CD4-positive, alpha-beta T cell treated with Interleukin-12 subunit alpha and Interleukin-12 subunit beta, for 1 hour (primary cell): ENCODE measurements at places on chromosomes 6 and 20.

DNA sequence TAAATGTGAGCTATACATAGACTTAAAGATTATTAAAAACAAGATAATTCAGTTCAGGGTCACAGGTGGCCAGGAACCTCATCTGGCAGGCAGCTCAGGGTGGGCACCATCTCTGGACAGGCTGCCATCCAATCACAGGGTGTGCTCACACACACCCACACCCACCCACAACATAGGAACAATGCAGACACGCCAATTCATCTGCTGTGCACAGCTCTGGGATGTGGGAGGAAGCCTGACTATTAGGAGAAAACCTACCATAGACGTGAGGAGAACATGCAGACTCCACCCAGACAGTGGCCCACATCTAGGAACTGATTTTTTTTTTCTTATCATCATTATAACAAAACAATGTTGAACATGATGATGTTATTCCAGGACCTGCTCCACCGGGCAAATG, 286.7 kb downstream of the PRL start:
- DNase-seq: no peak

GRCh38 chr6:51468704-51469103, 618.7 kb downstream of the PKHD1 start:
- no peak for DNase-seq

DNA sequence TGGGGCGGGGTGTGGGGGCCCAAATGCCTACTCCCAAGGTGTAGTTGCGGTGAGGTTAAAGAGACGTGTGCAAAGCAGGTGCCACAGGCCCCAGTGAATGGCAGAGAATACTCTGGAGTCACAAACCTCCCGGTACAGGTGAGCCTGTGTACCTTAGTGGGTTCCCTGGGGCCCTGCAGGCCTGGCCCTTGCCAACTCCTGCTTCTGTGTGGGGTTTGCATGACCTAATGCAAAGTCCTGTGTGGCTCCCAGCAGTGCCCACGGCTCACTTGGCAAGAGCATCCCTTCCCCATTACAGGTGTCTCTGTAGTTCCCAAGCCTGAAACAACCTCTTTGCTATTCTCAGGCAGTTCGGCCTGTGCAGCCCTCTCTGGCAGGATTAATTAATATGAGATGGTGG, 17.5 kb downstream of the SPDEF start:
- no peak for DNase-seq

GRCh38 chr6:26122402-26122792, 35.2 kb downstream of the HFE start:
- no peak for DNase-seq

GRCh38 chr6:78639111-78640110, 227.9 kb upstream of the IRAK1BP1 start:
- no peak for DNase-seq

- no peak for DNase-seq
These were observed 79.6 kb upstream of the EPB41L1 start for GRCh38 chr20:36074983-36075382.

GRCh38 chr6:125995972-125996580, 9.7 kb downstream of the TRMT11 start:
- DNase-seq: peak; percentile 79

DNA sequence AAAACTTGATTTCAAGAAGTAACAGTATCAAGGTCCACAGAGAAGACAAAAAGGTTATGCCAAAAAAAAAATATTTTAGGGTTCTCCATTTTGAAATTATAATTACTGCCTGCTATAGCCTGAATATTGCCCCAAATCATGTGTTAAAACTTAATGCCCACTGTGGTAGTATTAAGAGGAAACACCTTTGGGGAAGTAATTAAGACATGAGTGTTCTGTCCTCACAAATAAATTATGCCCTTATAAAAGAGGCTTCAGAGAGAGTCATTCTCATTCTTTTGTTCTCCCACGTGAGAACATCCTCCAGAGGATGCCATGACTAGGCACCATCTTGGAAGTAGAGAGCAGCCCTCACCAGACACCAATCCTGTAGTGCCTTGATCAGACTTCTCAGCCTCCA, 66.2 kb downstream of the GMDS start:
- DNase-seq: no peak

- DNase-seq: peak; percentile 57
These were observed 1.5 kb downstream of the ARID1B start for GRCh38 chr6:156778454-156779205.

GRCh38 chr6:165664559-165665383, 1.7 kb upstream of the PDE10A start:
- DNase-seq: no peak

DNA sequence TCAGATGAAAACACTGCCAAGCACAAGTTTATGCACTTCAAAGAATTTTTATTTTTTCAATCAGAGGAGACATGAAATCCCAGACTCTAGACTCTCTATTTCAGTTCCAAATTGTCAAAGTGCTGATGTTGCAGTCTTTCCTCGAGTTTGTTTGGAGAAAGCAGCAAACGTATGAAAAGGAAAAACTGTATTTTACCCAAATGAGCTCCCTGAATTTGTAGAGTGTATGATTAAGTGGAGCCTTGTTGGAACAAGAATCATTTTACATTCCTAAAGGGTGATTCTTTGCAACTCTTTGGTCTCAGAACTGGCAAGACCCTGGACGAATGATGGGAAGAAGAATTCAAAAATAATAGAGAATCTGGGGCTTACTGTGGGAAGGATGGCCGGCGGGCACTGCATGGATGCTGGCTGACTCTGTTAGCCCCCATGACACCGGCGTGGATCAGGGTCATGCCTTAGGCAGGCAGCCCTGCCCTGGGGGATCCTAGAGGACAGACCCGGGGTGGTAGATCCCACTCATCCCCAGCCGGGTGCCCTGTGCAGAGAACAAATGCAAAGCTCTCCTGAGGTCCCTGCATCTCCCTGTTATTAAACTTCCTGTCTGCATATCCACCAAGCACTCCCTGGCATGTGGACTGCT, 207.4 kb downstream of the FNDC1 start:
- DNase-seq: no peak

DNA sequence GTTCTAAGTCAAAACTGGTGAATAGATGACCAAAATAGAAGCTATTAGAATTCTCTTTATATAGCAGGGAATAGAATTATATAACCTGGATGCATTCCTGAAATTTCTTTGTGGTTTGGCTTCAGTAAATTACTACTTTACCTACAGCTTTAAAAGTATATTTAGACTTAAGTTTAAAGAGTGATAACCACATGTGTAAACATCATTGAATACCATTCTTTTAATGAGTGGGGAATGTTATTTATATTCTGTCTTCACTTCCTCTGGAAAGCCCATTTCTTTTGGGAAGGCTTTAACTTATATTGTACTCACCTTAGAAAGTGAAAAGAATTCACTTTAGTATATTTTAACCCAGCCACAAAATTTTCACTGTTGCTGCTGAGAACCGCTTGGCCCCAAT, 39.1 kb downstream of the PLEKHG1 start:
- DNase-seq: no peak

DNA sequence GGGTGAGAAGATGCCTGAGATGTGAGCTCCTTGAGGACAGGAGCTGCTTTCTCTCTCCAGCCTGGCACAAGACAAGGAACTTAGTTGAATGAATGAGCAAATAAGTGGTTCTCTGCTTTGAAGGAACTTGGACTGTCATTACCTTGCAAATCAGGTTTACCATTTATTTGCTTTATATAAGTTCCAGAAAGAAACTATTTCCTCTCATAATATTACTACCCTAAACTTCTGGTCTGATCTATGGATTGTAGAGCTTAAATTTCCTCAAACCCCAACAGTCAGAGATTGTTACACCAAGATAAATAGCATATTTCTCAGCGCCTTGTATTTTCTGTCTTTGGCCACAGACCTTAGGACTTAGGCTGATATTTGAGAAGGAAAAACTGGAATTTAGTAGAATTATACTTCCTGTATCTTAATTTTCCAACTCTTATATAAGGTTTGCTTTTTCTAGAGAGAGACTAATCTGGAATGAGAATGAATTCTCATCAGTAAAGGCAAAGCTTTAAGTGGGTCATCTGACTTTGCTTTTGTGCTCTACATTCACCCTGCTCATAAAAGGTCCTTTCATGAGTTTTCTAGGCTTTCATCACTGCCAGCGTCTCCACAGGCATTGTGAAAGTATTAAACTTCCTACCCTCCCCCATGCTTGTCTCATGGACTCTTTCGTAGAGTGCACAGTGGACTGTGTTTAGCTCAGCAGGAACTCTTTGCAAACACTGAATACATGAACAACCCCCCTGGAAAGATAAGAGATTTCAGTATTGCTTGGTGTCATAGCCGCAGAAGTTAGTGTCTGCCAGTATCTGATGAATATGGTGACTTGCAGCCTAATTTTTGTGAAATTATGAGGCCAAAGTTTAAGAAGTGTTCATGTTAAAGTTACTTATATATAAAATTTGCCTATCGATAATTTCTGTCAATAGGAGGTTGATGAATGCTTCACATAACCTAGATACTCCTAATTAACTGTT, 74.0 kb downstream of the PTPRA start:
- DNase-seq: no peak

DNA sequence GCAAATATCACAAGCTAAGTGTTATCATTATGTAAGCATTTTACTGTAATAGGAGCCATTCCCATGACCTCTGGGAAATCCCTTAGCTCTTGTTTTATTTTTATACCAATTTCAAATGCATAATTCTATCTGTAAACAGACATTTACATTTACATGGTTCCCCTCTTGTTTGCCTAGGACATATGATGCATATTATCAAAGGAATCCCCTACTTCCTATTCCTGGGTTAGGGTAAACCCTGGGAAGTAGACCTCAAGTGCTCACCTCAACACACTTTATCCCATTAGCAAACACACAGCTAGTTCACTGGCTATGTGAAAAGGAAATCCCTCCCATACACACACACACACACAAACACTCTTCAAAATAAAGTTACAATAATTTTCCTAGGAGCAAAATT, 27.1 kb downstream of the PDE10A start:
- no peak for DNase-seq

GRCh38 chr6:5567352-5567751, 306.0 kb downstream of the FARS2 start:
- DNase-seq: no peak

GRCh38 chr20:1964659-1965405, 29.0 kb downstream of the PDYN start:
- DNase-seq: no peak

- no peak for DNase-seq
These were observed 20.6 kb upstream of the CST3 start for GRCh38 chr20:23658336-23658735.

DNA sequence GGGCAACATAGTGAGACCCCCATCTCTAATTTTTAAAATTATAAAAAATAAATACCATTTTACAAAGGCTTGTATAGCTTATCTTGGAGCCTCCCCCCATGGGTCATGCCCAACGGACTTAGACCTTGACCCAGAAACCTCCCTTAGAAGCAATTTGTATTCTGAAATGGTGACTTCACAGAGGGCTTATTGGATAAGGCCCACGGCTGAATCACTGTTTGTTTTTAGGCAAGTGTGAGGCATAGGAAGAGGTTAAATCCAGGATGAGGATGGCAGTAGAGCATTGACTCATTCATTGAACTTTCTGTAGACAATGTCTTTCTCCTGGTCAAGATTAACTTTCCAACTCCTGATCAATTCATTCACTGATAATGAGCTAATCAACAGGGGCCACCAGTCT, 6.2 kb upstream of the SNAI1 start:
- no peak for DNase-seq

DNA sequence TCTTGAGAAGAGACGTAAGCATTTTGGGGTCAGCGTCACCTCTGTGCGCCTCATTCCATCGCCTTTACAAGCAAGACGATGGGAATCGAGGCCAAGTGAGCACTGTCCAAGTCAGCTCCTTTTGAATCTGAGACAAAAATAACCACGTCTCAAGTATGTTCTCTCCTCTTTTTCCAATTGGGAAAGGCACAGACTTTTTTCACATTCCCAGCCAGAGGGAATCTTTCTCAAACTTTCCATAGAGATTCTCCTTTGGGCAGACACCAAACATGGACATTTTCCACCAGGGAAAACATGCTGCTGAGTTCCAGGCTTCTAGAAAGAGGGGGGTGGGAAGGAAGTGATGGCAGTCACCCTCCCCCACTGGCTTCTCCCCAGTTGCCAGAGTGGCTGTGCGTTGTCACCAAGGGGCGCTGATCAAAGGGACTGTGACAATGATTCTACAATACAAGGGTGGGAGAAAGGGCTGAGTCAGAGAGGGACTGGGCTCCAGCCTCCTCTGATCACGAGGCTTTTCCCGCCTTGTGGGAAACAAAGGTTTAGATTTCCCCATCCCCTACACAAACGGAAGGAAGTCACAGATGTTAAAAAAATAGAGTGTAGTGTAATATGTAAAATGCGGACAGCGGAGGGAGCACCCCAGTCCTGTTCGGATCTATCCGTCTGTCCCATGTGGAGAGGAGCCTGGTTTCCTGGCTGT, 281.9 kb upstream of the RNF24 start:
- no peak for DNase-seq

- DNase-seq: no peak
These were observed 406.5 kb upstream of the CHD6 start for GRCh38 chr20:42024653-42025052.

DNA sequence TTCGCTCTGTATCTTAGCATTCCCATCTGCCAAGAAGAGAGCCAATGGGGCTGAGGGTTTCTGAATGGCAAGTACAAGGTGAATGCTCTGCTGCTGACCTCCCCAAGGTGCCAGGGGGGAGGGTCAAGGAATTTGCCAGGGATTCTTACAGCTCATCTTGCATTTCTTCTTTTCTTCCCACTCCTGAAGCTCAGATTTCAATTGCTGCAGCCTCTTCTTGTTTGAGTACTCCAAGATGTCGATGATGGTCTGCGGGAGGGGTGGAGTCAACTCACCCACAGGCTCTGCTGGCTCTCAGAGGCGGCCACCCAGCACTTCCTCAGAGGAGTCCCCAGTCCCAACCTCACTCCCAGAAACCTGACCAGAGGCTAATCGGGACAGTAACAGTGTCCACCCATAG, 12.4 kb downstream of the C20orf96 start:
- no peak for DNase-seq

- no peak for DNase-seq
These were observed 7.8 kb upstream of the APMAP start for GRCh38 chr20:25000268-25000801.

GRCh38 chr6:32081168-32081990, 27.8 kb downstream of the TNXB start:
- DNase-seq: no peak

DNA sequence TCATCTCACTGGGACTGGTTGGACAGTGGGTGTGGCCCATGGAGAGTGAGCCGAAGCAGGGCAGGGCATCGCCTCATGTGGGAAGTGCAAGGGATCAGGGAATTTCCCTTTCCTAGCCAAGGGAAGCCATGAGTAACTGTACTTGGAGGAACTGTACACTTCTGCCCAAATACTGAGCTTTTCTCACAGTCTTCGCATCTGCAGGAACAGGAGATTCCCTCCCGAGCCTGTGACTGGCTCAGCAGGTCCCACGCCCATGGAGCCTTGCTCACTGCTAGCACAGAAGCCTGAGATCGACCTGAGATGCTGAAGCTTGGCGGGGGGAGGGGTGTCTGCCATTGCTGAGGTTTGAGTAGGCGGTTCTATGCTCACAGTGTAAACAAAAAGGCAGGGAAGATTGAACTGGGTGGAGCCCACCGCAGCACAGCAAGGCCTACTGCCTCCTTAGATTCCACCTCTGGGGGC, 10.4 kb upstream of the CALHM5 start:
- no peak for DNase-seq

GRCh38 chr6:157182503-157183264, 140.6 kb downstream of the TMEM242 start:
- no peak for DNase-seq

GRCh38 chr6:35730745-35731413, 6.0 kb upstream of the ARMC12 start:
- no peak for DNase-seq

- DNase-seq: no peak
These were observed 302.2 kb upstream of the EPHA7 start for GRCh38 chr6:93721386-93722048.
